HepG2 (cell line): ENCODE measurements at places on chromosomes 7 and 10. TPM values are rescaled to one million over a fixed set of nuclear protein-coding genes. Genes with fewer than 3 reads are reported as not detected.

The ARPC1A gene
- total RNA-seq, result 88.5 and 89.7 TPM in 2 replicates

The ALKBH4 gene
- total RNA-seq, result 8.7 and 8.8 TPM in 2 replicates

The CLRN3 gene
- not detected in 2 replicates for total RNA-seq

The GARIN1A gene
- total RNA-seq, result not detected in 2 replicates

The CACNB2 gene
- not detected in 2 replicates for total RNA-seq

The NUP42 gene
- 51.5 and 52.4 TPM in 2 replicates for total RNA-seq

The ANKMY2 gene
- 21.6 and 32.0 TPM in 2 replicates for total RNA-seq

DNA sequence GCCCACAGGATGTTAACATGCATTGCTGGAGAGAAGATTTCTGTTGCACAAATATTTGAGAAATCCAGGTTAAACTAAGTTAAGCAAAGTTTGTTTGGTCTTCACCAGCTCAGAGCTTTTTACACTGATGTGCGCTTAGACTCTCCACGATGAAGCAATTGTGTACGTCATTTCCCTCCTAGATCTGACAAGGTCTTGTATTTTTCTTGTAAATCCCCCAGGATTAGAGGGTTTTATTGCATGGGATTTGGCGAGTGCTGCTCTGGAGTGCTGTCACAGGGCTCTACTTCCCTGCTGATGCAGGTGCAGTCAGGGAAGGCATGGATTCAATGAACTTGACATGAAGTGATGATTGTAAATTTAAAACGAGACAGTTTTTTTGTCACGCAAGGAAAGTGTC is 173.3 kb downstream of the PDE1C start:
- DNase-seq, result no peak
- H3K4me3 ChIP-seq, result no peak overlapping the region
- H3K4me1 ChIP-seq, result no peaks in the 10 kb centered on the region
- no peak overlapping the region for H3K27ac ChIP-seq
- no peaks in the 10 kb centered on the region for H3K36me3 ChIP-seq
- no peaks in the 10 kb centered on the region for H3K27me3 ChIP-seq

- no peaks in the 10 kb centered on the region for H3K4me1 ChIP-seq
- H3K27me3 ChIP-seq, result no peaks in the 10 kb centered on the region
- H3K4me3 ChIP-seq, result no peak overlapping the region
Observed at GRCh38 chr7:21461282-21461681, 33.4 kb downstream of the SP4 start.

GRCh38 chr7:71615017-71615416 is 483.1 kb downstream of the GALNT17 start:
- no peak for DNase-seq
- no peaks in the 10 kb centered on the region for H3K4me1 ChIP-seq
- H3K4me3 ChIP-seq, result no peak overlapping the region
- no peaks in the 10 kb centered on the region for H3K36me3 ChIP-seq
- no peaks in the 10 kb centered on the region for H3K27me3 ChIP-seq

- no peaks in the 10 kb centered on the region for H3K27me3 ChIP-seq
- no peaks in the 10 kb centered on the region for H3K4me1 ChIP-seq
- no peak for DNase-seq
- no peak overlapping the region for H3K27ac ChIP-seq
- H3K36me3 ChIP-seq, result no peaks in the 10 kb centered on the region
- no peak overlapping the region for H3K4me3 ChIP-seq
Observed at GRCh38 chr10:94240901-94241300, 121.8 kb downstream of the NOC3L start.

DNA sequence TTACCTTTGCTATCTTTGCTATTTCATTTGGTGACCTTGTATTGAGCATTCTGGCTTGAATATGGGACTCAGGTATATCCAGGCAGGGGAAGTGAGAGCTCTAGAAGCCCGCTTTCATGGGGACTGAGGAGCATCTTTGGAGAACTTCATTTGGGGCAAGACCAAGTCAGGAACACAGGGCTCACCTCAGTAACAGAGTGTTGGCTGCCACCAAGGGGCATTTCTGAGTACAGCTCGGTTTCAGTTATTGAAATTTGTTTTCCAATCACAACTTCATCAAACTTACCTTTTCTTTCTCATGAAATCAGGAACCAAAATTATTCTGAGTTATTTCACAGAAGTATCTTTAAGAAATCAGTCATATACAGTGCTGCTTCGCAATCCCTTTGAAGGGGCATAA is 337.2 kb downstream of the C7orf25 start:
- H3K4me1 ChIP-seq, result no peaks in the 10 kb centered on the region
- no peak for DNase-seq
- H3K4me3 ChIP-seq, result no peak overlapping the region

GRCh38 chr10:3881622-3882021 is 96.6 kb upstream of the KLF6 start:
- no peak for DNase-seq
- H3K4me3 ChIP-seq, result no peak overlapping the region
- H3K36me3 ChIP-seq, result no peaks in the 10 kb centered on the region
- H3K27ac ChIP-seq, result no peak overlapping the region
- H3K27me3 ChIP-seq, result no peaks in the 10 kb centered on the region

DNA sequence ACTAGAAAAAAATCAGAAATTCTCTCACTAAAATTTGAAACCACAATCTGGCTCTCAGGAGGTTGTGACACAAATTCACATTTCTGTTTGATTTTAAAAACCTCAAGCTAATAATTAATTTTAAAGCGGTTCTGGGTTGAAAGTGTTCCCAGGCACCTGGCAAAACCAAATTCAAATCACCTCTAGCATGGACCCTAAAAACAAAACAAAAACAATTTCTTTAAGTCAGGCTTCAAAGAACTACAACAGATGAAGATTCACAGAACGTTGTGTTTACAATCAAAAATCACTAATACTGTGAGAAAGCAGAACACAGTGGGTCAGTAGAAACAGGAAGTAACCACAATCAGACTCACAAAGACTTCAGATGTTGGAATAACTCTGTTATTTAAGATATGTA is 7.2 kb upstream of the RELN start:
- peaks cover 31% of the 10 kb centered on the region for H3K4me1 ChIP-seq
- DNase-seq, result no peak
- H3K27me3 ChIP-seq, result no peaks in the 10 kb centered on the region
- H3K4me3 ChIP-seq, result no peak overlapping the region
- no peak overlapping the region for H3K27ac ChIP-seq

- DNase-seq, result no peak
- no peak overlapping the region for H3K27ac ChIP-seq
Observed at GRCh38 chr7:27972276-27972675, 208.3 kb downstream of the JAZF1 start.

GRCh38 chr7:128435327-128435686 is 20.4 kb upstream of the HILPDA start:
- no peaks in the 10 kb centered on the region for H3K36me3 ChIP-seq
- H3K27ac ChIP-seq, result no peak overlapping the region
- no peak overlapping the region for H3K4me3 ChIP-seq
- H3K4me1 ChIP-seq, result peaks cover 40% of the 10 kb centered on the region

- H3K4me1 ChIP-seq, result no peaks in the 10 kb centered on the region
- no peak overlapping the region for H3K4me3 ChIP-seq
- no peak for DNase-seq
- no peaks in the 10 kb centered on the region for H3K27me3 ChIP-seq
Observed at GRCh38 chr10:19947656-19948055, 131.4 kb downstream of the PLXDC2 start.
